ENCODE measurements at places on chromosomes 1 and 21.

- DNase-seq, result no peak
These were observed 2.9 kb downstream of the CR1L start for GRCh38 chr1:207647671-207648333.

- DNase-seq, result no peak
These were observed 46.6 kb downstream of the RGS7 start for GRCh38 chr1:241310451-241310850.

DNA sequence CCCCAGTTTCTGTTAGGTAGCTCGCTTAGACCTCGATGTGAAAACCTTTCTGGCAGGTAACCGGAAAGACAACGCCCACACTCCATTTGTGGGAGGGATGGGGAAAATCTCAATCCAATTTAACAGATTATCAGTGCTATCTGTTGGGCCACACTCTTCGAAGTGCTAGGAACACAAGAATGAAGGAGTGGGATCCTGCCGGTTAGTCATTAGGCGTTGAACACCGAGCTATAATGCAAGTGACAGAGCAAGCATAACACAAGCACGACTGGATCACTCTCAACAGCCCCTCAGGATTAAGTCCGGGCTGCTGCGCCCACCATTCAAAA is 531 bp downstream of the SNIP1 start:
- DNase-seq, result no peak

GRCh38 chr1:165303386-165303785 is 53.1 kb downstream of the LMX1A start:
- no peak for DNase-seq

- no peak for DNase-seq
These were observed 228.9 kb upstream of the RGS18 start for GRCh38 chr1:191929383-191929782.

DNA sequence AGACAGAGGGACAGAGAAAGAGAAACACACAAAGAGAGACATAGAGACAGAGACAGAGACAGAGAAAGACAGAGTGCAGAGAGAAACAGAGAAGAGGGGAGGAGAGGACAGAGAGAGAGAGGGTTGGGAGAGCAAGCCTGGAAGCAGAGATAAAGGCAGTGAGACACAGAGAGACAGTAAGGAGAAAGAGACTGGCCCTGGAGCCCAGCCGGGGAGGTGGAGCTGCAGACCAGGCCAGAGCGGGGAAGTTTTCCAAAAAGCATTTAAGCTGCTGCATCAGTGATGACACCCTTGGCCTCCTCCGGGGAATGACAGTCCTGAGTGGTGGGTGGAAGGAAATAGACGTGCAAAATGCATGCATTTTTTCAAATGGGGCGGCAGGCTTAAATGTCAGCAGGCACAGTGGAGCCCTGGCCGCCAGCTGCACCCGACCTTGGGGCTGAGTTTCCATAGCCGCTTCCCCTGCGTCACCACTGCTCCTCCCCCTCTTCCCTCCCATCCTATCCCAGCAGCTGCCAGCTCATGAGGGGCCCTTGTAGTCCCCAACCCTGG is 95.4 kb upstream of the KLHDC7A start:
- peak; percentile 74 for DNase-seq

DNA sequence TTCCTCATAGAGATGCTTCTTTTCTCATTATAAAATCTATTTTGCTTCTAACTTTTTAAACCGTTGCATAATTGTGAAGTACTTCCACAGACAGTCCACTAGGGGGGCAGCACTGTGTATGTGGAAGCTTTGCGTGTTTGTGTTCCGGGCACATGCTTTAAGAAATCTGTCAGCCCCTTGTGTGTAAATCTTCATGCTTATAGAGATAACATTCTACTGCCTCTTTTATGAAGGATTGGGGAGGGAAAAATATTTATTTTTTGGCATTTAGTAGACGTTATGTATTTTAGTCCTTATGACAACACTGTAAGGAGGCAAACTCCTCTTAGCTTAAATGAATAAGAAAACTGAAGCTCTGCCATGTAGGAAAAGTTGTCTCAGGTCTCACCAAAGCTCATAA is 157.3 kb upstream of the PTGFR start:
- no peak for DNase-seq

DNA sequence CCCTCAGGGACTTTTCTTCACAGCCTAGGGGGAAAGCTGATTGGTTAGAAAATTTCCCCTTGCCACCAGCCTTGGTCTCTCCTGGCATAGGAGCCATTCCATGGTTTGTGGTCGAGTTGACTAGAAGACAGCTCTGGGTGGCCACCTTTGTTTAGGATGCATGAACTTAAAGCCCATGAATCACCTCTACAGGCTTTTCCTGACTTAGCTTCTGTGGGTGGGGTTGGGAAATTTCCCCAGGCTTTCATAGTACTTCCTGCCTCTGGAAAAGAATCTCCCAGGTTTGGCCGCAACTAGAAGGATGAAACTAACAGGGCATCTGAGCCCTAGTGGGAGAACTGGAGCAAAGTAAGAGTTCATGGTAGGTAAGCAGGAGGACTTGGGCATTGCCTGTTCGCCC is 72.6 kb downstream of the SNRPE start:
- DNase-seq, result no peak

DNA sequence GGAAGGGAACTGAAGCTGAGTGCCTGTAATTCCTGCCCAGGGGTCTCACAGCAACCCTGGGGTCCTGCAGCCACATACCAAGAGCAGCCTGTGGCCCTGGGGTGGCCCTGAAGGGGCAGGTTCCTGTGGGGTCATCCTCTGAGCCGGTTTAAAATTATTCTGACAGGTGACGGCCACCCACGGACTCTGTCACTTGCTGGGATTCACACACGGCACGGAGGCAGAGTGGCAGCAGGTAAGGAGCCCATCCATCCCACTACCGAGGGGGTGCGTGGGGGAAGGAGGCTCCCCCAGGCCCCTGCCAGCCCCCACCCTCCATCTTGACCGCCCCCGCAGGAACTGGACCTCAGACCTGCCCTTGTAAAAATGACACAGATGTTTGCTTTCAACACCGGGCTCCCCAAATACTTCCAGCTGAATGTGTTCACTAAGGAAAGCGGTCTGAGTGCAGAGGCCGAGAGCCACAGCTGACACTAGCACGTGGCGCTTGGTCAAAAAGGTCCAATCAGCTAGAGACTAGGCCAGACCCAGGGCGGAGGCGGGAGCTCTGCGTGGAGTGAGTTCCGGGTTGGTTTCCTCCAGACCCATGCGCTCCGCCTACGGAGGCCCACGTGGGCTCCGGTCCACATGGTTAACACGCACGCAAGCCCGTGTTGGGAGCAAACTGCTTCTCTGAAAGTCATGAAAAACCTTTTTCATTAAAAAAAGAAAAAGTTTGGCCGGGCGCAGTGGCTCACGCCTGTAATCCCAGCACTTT is 10.0 kb downstream of the YBEY start:
- peak; percentile 48 for DNase-seq

DNA sequence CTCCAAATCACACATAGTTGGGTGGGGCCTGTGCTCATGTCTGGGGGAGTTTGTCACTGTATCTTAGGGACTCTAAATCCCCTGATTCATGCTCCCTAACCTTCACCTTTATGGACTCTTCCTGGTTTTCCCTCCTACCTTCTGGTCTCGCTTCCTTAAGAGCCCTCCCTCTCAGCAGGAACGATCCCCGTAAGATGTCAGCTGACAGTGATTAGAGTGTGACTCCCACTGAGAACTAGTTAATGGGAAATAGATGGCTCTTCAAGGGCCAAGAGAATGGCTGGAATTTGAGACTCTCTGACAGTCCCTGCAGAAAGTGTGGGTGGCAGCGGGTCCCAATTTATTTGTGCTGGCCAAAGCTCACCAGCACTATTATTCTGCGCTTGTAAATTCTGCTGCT is 22.0 kb downstream of the LYPD8 start:
- DNase-seq, result no peak

DNA sequence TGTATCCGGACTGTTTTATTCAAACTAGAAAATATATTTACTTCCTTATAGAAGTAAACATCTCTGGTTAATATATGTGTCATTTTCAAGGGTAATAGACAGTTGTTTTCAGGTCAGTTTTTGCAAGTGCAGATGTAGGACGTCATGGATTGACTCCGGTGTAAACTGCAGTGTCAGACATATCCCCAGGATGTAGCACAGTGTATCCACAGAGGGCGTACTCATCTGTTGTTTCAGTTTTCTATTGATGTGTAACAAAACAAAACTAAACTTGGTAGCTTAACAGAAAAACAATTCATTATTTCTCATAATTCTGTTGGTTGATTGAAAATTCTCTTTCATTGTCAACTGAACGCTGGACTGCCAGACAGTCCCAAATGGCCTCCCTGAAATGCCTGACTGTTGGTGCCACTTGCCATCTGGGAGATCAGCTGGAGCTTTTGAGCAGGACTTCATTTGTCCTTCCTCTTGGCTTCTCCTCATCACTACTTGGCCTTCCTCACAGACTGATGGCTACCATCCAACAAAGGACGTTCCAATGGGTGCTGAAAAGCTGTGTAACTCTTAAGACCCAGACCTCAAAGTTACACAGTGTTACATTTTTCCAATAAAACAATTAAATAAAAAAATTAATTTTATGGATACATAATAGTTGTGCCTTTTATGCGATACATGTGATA is 181.6 kb downstream of the NCAM2 start:
- DNase-seq, result no peak

DNA sequence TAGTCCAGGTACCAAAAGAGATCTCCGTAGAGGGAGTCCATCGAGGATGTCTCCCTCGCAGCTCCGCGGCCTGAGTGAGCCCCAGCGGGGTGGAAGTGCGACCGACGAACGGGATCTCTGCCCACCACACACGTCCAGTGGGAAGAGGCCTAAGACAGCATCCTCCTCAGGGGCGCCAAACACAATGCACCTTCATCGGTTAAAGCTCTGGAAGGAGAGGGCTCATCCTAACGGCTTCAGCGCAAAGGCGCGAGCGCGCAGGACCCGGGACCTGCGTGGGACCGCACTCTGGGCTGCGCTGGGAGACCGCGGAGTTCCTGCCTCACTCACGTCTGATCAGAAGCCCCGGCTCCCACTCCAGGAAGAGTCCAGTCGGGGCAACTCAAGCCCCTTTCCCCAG is 7.6 kb downstream of the SLC25A24 start:
- DNase-seq, result no peak

DNA sequence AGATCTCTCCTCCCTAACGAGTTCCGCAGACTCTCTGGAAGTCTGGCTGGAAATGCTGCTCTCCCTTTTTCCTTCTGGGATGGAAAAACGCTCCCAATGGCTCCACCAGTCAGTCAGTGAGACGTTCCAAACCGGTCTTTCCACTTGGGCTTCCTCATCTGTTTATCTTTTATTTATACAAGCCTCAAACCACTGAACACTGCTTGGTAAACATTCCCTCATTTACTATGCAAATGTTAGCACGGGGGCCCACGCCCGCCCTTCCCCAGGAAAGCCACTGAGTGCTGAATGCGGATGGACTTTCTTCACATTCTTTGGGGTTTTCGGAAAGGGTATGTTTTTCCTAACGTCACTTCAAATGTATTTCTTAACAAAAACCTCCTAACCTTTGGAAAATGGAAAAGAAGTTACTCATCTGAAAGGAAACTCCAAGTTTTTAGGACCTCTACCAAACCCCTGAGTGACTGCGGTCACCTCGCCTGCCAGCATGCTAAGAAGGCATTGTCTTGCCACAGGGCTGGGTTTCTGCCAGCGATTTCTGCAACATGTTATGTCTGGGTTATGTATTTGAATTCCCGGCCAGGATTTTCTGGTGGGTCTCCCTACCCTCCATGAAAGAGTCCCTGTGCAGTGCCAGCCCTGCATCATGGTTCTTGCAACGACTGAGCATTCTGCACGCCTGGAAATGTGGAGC is 14.0 kb upstream of the UMODL1 start:
- DNase-seq, result no peak

GRCh38 chr1:182809414-182809957 is 19.9 kb downstream of the NPL start:
- no peak for DNase-seq

DNA sequence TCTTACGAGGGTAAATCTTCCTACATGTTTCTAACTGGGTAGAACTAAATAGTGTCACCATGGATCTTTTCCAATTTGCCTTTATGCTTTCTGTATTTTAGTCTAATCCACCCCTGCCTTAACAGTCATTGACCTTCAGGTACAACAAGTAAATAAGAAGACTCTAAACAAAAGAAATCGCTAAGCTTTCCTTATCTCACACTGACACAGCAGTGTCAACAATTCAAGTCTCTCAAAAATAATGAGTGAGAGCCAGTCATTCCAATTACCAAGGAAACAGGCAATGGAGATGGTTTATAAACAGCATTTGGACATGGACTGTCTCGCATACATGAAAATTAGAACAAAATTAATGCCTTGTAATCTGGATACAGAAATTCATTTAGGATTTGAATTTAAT is 365.8 kb downstream of the VAV3 start:
- DNase-seq, result no peak

DNA sequence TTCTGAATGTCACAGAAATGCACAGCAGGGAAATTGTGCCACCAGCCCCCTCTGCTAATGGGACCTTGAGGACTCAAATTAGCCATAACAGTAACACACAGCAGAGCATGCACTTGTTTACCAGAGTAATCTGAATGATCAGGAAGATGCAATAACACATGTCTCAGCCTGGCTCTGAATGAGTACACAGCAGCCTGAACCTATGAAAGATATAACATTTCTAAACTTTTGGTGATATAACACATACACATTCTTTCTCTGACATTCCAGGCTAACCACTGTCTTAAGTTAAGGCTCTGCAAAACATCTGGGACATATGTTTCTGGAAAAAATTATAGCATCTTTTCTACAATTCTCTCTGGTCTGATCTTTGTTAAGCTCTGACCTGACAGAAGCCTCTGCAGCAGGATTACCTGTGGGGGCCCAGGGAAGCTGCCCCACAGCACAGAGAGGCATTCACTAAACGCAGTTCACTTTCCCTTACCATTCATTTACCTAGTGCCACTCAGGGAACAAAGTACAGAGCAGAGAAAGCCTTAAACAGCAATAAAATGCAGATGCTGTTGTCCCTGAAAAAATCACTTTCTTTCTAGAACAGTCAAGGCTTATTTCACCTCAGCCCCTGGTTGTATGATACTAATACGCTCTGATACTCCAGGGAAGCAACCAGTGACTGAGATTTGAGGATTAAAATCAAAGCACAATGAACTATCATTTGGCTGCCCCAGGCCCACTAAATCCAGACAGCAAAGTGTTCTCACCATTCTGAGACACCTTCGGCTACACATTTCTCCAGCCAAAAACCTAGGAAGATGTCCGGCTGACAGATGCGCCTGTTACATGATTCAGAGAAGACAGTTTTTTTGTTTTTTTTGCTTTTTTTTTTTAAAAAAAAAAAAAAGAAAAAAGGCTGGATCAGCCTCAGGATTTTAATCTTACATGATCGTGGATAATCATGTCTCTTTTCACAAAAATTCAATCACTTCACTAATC is 54.0 kb upstream of the CNN3 start:
- DNase-seq, result no peak

All from retina (tissue), 1 donor.